Stimulated activated CD4-positive, alpha-beta T cell treated with anti-CD3 and anti-CD28 coated beads, Interleukin-1b, Interleukin-23, amount 100 ng/mL, for 1 hour (primary cell): ENCODE measurements at places on chromosomes 1 and 21.

GRCh38 chr21:44524414-44525371 is 15.3 kb downstream of the KRTAP10-1 start:
- no peak for DNase-seq

GRCh38 chr1:24126018-24126671 is 14.2 kb upstream of the MYOM3 start:
- DNase-seq, result no peak

GRCh38 chr1:202010180-202011015 is at the start of gene ELF3:
ELF3 (plus strand) TSS chr1:202010587; CDS start chr1:202011137, 550 bp downstream.
- DNase-seq, result no peak

DNA sequence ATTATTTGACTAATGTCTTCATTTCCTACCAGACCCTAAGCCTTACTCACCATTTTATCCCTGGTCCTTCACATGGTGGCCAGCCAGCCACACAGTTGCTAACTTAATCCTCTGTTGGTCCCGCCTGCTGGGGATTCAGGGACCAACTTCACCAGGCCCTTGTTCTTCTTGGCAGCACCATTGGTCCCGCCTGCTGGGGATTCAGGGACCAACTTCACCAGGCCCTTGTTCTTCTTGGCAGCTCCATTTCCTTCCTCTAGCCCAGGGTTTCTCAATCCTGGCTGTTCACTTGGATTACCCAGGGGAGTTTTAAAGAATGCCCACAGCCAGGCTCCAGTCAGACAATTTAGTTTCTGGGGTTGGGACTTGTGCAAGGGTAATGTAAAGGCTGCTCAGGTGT is 233.1 kb upstream of the CSF3R start:
- DNase-seq, result no peak
